Germinal center (tissue), 1 donor: ENCODE measurements at places on chromosomes 3 and 15.

DNA sequence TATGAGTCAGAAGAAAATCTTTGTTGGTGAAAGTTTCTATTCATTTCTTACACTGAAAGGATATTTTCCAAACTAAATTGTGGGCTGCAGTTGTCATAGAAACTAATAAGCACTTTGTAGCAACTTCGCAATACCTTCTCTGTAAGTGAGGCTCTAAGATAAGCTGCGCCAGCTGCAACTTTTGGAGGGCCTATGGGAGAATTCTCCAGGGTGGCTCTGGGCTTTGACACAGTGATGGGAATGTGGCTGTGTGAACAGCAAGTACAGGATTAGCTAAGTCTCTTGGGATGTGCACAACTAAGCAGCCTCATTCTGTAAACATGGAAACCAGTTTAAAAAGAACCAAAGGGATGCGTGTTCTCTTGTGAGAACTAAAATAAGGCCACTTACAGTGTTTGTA, 124.6 kb upstream of the SGO1 start:
- no peak for DNase-seq

DNA sequence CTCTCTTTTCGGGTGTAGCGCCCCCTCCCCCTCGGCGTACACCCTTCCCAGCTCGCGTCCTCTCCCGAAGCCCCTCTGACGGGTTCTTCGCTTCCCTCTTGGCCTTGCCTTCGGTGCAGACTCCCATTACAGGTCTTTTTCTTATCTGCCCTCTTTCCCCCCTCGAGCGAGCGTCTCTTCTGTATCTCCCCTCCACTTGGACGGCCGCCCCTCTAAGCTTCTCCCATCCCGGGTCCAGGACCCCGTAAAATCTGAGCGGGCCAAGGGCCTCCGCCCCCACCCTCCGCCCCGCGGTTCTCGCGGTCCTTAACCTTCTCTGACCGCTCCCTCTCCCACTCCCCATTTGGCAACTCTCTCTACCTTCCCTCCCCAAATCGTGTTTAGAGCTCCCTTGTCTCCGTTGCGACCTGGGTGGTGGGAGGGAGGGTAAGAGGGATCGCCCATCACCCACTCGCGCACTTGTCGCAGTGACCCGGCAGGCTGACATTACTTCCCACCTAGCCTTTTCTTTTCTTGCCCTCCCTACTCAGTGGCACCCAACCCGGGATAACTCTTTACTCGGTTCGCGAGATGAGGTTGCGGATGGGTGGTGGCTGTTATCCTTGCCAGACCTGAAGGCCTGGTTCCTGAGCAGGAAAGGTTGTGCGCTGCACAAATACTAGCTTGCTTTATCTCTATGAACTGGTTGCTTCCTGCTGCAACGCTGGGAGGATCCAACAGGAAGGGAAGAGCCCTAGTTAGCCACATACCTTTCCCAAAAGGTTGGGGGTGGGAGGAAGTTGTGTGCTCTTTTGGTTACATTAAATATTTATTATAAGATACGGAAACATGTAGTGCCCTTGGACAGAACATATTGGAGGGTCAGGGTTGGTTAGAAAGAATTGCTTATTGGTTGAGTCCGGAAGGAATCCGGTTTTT, 922 bp downstream of the RAB11A start:
- DNase-seq = peak; percentile 15

GRCh38 chr3:22122567-22122966, 371.6 kb upstream of the ZNF385D start:
- no peak for DNase-seq

DNA sequence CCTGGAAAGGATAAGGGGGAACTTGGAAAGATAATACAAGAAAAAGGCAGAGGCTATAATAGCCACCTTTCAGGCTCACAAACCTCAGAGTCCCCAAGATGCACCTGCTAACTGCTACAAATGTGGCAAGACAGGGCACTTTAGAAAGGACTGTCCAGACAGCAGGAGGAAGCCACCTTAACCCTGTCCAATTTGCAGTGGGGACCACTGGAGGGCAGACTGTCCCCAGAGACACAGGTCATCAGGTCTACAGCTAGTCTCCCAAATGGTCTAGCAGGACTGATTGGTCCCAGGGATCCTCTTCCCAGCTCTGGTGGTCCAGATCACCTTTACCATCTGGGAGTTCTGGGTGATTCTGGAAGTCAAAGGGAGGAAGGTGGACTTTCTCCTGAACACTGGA, 882.5 kb upstream of the GBE1 start:
- DNase-seq = no peak

DNA sequence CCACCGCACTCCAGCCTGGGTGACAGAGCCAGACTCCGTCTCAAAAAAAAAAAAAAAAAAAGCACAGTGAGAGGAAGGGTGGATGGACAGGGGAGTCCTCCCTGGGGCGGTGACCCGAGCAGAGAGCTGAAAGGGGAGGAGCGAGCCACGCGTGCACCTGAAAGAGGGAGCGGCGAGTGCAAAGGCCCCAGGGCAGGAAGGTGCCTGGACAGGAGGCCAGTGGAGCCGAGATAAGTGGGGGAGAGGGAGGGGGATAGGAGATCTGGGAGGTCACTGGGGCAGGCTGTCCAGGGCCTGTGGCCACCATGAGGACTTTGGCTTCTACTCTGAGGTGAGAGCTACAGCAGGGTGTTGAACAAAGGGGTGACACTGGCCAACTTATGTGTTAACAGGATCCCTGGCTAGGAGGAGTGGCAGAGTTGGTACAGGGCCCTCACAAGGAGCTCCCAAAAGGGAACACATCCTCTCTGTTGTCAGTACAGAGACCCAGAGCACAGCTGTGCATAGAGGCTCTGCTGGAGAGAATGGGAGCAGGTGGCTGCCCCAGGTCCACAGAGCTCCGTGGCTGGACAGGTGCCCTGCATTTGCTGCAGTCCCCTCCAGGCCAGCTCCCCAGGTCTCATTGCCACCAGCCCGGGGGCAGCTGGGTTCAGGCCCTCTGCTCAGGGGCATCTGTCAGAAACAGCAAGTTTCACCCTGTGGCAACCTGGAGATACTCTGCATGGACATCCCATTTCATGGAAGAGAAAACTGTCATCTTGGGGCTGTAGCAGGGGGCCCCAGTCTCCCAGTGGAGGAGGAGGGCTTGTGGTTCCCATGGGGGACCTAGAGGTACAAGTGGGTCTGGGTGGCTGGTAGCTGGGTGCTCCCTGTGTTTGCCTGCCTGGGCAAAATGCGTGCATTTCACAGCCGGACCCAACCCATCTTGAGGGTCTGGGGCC, 28.5 kb downstream of the FBLN2 start:
- DNase-seq = no peak

DNA sequence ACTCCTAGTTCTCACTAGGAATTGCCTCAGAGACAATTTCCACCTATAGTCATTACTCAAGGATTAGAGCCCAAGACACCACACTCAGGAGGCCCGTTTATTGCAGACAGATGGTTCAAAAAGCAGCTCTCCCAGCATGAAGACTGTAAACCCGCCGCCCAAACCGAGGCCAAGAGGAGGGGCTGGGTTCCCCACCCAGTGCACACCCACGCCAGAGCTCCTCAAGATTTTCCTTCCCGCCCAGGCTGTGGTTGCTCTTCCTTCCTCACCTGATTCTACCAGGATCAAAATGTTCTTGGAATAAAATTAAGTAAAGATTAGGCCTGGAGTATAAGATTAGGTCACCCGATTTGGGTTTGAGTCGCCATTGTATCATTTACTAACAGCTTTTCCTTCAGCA, 364.4 kb downstream of the MECOM start:
- DNase-seq = no peak

DNA sequence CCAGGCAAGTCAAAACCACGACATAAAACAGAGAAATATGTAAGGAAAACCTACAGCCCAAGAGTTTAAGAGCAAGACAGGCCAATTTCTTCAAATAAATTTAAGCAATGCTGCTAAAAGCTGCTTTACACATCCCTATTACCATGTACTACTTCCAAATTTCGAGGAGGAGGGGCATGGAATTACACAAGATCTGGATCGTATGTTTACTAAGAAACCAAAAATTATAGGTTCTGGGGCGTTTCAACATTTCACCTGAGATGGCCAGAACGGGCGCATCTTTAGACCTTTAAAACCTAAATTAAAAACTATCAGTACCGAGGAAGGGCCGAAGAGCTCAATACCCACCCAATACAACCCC, 664 bp upstream of the NR2C2 start:
- no peak for DNase-seq

- DNase-seq = no peak
Observed at GRCh38 chr3:67431887-67432286, 222.5 kb downstream of the SUCLG2 start.

DNA sequence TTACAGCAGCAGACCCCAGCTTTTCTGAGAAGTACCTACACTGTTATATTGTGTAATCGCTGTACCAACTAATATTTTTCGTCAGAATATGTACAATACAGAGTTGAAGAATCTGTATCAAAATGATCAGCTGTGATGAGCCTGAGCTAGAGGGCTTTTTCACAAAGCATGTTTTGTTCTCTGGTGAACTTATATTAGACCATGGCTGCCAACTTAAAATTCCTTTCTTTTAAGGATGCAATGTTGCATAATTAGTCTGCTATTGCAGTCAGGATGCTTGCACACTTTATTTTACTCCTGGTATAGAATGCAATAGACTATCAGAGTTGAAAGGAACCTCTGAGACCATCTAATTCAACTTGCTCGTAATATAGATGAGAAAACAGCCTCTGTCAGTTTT, 127.8 kb downstream of the RBMS3 start:
- no peak for DNase-seq

DNA sequence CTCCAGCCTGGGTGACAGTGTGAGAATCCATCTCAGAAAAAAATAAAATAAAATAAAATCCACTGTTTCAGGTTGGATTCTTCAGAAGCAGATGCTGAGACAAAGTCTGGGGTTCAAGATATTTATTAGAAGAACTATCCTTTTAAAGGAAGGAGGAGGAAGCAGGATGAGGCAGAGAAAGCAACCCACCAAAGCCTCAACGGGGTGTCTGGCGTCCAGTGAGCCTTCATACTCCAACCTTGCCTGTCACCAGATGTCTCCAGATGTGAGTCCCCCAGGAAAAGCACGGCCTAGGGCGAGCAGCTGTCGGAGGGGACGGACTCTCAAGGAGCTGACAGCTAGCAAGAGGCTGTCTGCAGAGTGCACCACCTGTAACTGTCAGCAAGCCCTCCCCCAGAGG, 37.3 kb downstream of the MB21D2 start:
- DNase-seq = no peak

GRCh38 chr3:160127308-160127707, 97.9 kb upstream of the C3orf80 start:
- DNase-seq = no peak
